ENCODE measurements at places on chromosomes 7 and 10. TPM values are rescaled to one million over a fixed set of nuclear protein-coding genes. Genes with fewer than 3 reads are reported as not detected.
A peak's percentile ranks its signal among the peaks of the same experiment; 100 is the strongest.

GRCh38 chr7:114988755-114989375, 67.0 kb downstream of the MDFIC start:
- DNase-seq = peak; percentile 85

DNA sequence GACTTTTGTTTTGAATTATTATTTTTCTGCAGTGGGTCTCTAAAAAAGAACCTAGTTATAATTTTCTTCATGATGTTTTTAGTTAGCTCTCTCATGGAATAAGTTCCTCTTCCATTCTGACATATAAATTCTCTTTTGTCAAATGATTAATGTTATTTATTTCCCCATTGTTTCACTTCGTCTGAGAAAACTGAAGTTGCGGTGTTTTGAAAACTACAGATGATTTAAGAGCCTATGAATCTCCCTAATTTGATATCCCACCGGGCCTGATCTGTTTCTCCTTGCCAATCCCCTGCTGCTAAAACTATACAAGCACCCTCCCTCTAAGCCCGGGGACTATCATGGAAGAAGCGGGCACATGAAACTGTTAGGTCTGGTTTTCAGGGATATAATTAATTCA, 41.4 kb downstream of the HTR7 start:
- DNase-seq = no peak

DNA sequence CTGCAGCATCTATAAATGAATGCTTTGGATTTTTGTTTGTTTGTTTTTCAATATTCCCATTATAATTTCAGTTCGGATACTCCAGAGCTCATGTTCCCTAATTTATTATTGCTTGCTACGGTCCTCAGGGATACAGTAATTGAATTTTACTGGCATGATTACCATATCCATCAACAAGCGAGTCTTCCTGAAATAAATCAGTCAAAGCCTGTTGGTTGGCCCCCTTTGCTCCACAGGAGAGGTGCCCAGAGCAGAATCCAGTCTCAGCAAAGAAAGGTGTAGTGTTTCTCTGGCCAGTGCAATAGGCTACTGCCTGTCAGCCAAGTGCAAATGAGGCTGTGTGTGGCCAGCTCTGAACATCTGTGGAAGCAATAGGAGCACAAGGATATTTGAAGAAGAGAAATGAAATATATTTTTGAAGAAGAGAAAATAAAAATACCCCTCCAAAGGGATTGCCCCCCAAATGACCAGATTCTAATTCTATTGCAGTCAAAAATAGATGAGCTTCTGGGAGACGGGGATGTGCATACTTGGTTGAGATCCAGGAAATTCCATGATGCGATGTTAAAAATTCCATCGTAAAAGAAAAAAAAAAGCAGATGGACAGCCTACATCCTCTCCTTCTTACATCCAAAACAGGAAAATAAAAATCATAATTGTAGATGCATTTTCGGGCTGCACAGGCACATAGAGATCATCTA, 18.1 kb downstream of the TRIL start:
- no peak for DNase-seq

- DNase-seq = no peak
Measured at GRCh38 chr7:11369696-11370095, 396.0 kb downstream of the PHF14 start.

DNA sequence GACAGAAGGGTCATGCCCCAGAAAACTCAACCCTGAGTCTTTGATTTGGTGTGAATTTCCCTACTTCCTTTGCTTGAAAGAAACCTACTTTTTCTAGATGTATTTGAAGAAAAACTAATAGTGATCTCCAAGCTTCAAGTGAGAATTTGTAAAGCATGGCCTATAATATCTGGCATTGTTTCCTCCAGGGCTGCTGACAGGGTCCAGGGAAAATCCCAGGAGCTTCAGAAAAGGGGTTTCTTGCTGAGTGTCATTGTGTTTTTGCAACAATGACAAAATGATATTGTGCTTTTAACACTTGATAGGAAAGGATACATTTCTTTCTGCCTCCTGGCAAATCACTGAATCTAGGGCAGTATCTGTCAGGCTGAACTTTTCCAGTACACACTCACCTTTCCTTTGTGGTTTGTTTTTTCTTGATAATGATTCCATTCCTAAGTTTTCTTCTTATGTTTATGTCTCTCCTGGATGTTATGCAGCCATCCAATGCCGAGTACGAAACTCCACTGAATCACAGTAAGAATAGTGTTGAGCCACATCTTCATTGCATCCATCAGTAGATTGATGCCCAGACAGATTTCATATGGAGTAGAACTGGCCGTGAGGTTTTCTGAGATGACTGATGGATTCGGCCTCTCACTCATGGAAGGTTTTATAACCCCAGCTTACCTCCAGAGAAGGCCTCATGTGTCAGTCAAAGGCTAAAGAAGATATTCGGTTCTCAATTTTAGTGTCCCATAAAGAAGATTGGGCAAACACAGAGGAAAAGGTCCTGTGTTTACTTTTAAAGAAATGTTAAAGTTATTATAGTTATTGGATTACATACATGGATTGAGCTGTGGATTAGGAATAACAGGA, 76.9 kb upstream of the STEAP1B start:
- no peak for DNase-seq

DNA sequence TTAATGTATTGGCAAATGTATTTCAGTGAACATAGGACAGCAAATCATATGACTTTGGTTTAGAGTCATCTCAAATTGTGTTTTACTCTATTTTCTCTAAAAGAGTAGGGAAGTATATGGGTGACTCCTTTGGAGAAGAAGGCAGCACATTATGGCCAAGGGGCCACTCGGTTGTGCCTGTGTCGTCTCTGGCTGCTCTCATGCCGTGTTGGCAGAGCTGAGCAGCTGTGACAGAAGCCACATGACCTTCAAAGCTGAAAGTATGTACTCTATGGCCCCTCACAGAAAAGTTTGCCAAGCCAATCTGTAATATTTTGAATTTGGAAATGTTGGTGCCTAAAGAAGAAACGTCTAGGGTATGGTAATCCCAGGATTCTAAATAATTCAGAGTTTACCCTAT, 47.5 kb downstream of the TASOR2 start:
- DNase-seq = peak; percentile 34

DNA sequence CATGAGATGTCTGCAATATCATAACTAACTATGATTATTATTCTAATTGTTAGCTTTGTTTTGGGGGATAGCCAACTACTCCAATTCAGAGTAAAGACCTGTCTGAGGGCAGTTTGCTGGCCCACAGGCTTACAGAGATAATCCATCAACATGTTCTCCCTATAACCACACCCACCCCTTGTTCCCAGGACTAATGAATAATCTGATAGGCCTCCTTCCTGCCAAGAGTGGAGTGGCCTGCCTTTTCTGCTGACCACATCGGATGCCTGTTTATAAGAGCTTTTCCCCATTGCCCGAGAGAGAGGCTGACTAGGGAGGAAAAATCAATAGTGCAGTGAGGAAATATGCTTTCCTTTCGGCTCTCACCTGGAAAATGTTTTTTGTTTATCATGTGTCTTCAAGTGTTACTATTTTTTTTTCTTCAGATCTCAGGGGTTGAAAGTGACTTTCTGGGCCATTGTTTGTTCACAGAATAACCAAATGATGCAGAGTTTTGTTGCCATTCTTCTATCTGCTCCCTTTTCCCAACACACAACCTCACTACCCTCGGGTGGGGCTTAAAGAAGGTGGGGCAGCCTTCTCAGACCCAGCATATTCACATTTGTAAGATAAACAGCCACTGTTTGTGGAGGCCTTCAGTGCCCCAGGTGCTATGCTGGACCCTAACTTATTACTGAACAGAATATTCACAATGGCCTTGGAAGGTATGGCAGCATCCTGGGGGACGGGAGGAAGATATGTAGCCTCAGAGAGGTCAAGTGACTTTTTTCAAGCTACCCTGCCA, 38.4 kb downstream of the PLPP4 start:
- DNase-seq = no peak

The RNF32 gene
- 8.5 TPM for total RNA-seq

The PCGF5 gene
- 61.8 TPM for total RNA-seq

The FLNC gene
- total RNA-seq = 0.90 TPM

All from adrenal gland (tissue), 19 donors.